ENCODE measurements at places on chromosomes 6 and 20. TPM values are rescaled to one million over a fixed set of nuclear protein-coding genes. Genes with fewer than 3 reads are reported as not detected.

DNA sequence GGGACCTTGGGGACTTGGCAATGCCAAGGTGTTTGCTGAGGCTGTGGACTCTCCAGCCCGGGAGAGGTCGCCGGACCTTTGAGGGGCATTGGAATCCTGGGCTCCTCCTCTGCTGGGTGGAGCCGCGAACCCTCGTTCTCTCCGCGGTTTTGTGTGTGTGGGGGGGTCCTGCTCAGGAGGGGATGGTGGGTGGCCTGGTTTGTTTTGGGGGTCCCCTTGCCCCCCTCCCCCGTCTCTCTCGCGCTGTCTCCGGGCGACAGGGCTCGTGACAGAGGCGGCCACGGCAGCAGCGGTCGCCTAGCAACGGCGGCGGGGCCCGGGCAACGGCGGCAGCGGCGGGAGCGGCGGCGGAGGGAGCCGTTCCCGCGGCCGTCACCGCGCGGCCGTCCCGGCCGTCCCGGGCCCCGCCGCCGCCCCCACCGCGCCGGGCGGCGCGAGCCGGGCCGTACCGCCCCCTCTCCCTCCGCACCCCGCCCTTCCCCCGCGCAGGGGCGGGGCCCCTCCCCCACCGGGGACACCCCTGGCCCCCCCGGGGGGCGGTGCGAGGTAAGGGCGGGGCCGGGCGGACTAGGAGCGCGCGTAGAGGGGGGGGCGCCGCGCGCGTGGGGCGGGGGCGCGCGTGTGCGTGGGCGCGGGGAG, 7.8 kb downstream of the SYNGAP1 start:
- H3K36me3 ChIP-seq = peaks cover 4% of the 10 kb centered on the region
- peaks cover 44% of the 10 kb centered on the region for H3K4me1 ChIP-seq
- peak overlapping the region; percentile 67 for H3K4me3 ChIP-seq
- no peaks in the 10 kb centered on the region for H3K27me3 ChIP-seq
- DNase-seq = peak; percentile 42

DNA sequence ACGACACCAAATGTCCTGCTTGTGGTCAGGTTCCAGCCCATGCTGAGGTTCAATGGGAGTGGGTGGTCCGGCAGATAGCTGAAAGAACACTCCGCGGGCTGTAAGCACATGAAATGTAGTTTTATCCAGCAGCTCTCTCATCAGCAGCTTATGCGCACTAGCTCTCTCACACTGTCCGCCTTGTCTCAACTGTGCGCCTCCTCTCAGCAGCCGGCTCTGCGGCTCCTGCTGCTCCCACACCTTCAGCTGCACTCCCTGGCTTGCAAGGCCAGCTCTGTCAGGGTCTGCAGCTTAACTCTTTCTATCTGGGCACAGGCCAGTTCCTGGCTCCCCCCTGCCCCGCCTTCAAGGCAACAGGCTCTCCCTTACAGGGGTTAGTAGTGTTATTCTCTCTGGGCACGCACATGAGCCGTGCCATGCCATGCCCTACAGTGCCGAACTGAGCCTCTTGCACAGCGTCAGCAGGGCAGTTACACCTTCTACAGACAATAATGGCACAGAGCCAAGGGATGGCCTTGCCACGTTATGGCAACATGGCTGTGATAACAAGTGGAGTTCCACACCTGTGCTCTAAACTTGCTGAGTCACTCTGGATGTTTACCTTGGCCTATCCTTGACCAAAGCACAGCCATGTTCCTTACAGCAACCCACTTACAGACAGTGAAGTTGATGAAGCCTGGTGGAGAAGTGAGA, 84.0 kb upstream of the LRFN2 start:
- no peak overlapping the region for H3K4me3 ChIP-seq
- DNase-seq = no peak
- H3K4me1 ChIP-seq = no peaks in the 10 kb centered on the region
- no peak overlapping the region for H3K27ac ChIP-seq
- H3K27me3 ChIP-seq = no peaks in the 10 kb centered on the region

DNA sequence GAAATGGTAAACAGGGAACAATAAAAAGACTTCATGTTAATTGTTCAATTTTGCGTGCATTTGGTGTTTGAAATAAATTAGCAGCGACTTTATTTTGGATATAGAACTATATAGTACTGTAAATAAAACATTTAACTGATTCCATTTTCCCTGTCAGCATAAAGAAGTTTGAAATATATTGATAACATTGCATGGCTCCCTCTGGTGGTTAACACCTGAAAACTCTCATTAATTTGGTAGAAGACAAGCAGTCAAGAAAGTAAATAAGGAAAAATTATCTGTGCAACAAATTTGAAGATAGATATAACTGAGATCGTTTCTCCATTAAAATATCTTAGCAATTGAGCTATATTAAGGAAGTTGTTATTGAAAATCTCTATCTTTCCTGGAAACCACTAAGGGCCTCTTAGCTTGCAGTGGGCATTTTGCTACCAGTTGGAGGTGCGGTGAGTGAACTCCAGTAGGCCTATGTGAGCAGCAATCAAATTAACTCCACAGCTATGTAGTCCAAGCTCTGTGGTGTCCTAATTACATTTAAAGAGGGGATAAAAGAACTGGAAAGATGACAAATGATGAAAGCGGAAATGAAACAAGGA, 435.7 kb upstream of the FKBP1C start:
- H3K4me3 ChIP-seq = no peak overlapping the region
- no peak overlapping the region for H3K27ac ChIP-seq
- DNase-seq = no peak
- no peaks in the 10 kb centered on the region for H3K4me1 ChIP-seq

GRCh38 chr6:5855787-5856470, 150.8 kb downstream of the NRN1 start:
- peaks cover 9% of the 10 kb centered on the region for H3K27me3 ChIP-seq
- DNase-seq = no peak
- no peak overlapping the region for H3K4me3 ChIP-seq
- peaks cover 9% of the 10 kb centered on the region for H3K4me1 ChIP-seq

GRCh38 chr6:73743081-73743480, 47.1 kb downstream of the CD109 start:
- H3K27ac ChIP-seq = no peak overlapping the region
- H3K27me3 ChIP-seq = no peaks in the 10 kb centered on the region
- H3K4me1 ChIP-seq = no peaks in the 10 kb centered on the region
- H3K4me3 ChIP-seq = no peak overlapping the region

The MGME1 gene
- 13.0 TPM for total RNA-seq

The CLIC5 gene
- 3.8 TPM for total RNA-seq
